ENCODE measurements at places on chromosomes 2 and 18.

DNA sequence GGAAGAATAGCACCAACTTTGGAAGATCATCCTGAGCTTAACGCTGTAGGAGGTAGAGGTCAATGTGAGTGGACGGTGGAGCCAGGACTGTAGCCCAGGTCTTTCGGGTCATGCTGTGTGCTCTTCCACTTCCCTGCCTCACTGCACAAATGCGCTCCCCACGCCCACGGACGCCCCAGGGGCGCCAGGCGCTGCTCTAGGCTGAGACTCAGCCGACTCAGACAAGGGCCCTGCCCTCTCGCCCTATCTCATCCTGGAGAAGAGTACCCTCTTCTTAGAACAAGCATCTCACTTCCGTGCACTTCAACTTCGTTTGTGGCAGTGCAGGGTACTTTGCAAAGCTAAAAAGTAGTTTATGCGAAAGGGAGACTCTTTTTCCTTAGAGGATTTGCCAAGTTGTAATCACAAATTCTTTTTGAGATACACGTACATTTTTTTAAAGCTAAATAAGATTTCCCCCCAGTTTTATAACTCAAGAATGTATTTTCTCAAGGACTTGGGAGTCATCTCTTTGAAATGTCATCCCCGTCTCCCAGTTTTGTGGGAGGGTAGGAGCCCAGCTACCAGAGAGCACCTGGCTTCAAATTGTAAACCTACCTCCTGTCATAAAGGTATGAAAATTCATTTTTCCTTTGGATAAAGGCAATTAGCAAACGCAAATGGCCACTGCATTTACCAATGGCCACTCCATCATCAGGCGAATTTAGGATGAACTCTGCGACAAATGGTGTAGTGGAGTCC, 1.2 kb upstream of the PRELID3A start:
- no peak for DNase-seq

DNA sequence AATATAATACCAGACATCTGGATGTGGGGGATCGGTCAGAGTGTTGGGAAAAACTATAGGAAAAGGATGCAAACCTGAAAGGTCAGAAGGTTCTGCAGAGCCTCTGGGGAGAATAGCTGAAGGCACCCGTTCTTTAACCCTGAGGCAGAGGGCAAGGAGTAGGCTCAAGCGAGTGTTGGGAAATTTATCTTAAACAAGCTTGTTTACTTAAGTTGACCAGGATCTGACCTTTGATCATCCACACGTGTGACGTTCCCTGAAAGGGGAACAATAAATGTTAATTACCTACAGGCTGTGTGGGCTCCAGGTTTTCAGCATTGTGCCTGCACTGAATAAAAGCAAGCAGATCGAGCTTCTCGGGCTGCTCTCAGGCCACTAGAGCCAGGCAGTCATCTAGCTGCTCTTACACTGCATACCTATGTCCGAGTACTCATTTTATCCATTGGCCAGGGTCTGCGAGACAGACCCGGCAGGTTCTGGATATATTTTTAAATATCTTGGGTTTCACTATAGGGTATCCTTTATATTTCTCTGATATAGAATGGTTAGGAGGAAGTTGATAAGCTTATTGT, 400.6 kb upstream of the CHST9 start:
- DNase-seq, result no peak

- DNase-seq, result no peak
These were observed 103.7 kb upstream of the THOC1 start for GRCh38 chr18:371609-371982.

GRCh38 chr2:234110219-234110618, 59.7 kb downstream of the SPP2 start:
- no peak for DNase-seq

GRCh38 chr2:69285379-69285894, 101.6 kb downstream of the GFPT1 start:
- no peak for DNase-seq

DNA sequence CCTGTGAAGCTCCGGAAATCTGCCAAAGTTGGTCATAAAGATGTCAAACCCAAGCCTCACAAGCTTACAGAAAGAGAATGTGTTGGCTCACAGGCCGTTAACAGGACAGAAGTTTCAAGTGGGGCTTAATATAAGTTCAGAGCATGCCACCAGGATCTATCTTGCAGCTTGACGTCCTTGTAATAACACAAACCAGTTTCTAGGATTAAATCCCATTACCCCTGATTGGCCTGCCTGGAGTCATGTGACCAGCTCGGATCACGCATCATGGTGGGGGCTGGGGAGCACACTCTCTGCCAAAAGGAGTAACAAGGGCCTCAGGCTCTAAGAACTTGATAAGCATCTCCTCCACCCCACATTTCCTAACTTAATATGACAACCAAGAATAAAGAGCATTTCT, 38.9 kb upstream of the SCG2 start:
- no peak for DNase-seq

DNA sequence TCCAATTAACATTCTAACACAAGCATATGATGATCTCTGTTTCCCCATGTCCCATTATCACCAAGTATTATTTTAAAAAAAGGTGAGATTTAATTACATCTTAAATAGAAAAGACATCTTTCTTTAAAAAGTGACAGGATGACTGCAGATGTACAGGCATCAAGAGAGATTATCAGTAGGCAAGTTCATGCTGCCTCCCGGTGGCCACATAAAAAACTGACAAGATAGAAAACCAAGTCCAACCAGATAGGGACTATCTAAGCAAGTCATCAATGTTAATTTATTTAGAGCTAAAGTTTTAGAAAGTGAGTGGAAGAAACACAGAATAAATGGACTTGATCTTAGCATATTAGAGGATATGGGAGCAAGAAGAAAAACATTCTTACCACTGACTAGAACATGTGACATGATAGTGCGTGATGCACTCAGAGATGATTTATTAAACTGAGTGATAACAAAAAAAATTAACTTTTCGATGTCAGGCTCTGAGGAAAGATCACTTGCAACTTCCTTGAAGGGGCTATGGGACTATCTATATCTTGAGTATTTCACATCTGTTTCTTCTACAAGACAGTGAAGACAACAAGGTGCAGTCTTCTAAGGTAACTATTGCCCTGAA, 5.4 kb upstream of the TDRD15 start:
- DNase-seq, result peak; percentile 36

DNA sequence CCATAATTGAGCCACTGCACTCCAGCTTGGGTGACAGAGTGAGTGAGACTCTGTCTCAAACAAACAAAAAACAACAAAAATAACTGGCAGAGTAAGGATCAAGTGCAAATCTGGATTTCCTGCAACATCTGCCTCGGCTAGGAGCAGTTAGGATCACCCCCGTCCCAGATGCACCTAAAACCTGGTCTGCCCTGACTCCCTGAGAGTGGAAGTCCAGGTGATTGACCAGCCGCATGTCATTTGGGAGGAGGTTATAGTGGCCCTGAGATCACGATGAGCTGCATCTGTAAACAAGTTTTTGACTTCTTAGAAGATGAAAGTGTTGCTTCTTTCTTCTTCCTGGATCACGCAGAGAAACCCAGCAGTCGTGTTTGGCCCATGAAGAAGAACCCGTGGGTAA, 5.0 kb upstream of the ESPNL start:
- no peak for DNase-seq
